PC-9 (cell line): ENCODE measurements at places on chromosomes 7 and 10. TPM values are rescaled to one million over a fixed set of nuclear protein-coding genes. Genes with fewer than 3 reads are reported as not detected.

DNA sequence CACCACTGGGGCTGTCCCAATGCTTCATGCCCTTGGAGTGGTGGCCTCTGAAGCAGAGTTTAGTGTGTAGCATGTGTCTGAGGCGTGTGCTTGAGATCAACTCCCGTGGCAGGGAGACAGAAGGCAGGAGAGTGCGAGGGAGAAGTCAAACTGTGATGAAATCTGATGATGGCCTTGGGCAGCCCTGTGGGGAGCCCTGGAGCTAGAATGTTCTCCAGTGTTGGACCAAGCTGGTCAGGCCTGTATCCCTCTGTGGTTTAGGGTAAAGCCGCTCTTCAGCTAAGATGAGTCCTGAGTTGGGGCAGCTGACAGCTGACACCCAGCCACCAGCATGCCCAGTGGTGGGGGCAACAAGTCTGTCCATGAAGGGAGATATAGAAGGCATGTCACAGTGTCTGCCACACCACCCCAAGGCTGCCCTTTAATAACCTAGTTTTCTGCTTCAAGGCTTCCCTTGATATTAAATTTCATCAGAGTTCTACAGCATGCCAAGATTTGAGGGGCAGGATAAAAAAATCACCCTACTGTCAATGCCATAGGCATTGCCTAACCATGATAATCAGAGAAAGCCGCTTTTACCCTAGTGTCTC, 170.5 kb upstream of the SVIL start:
- no peak overlapping the region for H3K4me3 ChIP-seq
- no peaks in the 10 kb centered on the region for H3K36me3 ChIP-seq
- no peaks in the 10 kb centered on the region for H3K27me3 ChIP-seq
- no peak for DNase-seq

DNA sequence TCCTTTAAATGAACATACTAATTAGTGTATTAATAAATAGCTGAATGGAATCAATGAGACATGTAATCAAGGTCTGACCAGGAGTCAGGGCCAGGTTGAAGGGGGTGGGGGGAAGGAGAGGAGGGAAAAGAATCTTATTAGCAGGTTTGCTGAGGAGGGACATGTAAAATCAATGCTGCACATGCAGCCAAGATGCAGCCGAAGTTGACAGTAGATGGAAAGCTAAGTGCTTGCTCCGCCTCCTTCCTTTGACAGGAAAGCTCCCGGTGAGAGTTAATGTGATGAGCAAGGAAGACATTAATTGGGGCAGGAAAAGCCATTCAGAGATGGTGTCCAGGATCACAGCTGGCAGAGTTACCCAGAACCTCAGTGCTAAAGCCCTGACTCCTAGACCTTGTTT, 24.4 kb downstream of the PLXNA4 start:
- no peaks in the 10 kb centered on the region for H3K36me3 ChIP-seq
- peaks cover 17% of the 10 kb centered on the region; the same call in 1 of the 2 replicates for H3K27me3 ChIP-seq
- no peak overlapping the region for H3K27ac ChIP-seq
- H3K4me3 ChIP-seq: no peak overlapping the region

- no peak overlapping the region for H3K27ac ChIP-seq
- no peaks in the 10 kb centered on the region for H3K36me3 ChIP-seq
- DNase-seq: no peak
- no peaks in the 10 kb centered on the region for H3K4me1 ChIP-seq
These were observed 86.8 kb upstream of the RSU1 start for GRCh38 chr10:16904049-16904448.

Gene SGCE
- 23.1 and 37.7 TPM in 2 replicates for total RNA-seq

DNA sequence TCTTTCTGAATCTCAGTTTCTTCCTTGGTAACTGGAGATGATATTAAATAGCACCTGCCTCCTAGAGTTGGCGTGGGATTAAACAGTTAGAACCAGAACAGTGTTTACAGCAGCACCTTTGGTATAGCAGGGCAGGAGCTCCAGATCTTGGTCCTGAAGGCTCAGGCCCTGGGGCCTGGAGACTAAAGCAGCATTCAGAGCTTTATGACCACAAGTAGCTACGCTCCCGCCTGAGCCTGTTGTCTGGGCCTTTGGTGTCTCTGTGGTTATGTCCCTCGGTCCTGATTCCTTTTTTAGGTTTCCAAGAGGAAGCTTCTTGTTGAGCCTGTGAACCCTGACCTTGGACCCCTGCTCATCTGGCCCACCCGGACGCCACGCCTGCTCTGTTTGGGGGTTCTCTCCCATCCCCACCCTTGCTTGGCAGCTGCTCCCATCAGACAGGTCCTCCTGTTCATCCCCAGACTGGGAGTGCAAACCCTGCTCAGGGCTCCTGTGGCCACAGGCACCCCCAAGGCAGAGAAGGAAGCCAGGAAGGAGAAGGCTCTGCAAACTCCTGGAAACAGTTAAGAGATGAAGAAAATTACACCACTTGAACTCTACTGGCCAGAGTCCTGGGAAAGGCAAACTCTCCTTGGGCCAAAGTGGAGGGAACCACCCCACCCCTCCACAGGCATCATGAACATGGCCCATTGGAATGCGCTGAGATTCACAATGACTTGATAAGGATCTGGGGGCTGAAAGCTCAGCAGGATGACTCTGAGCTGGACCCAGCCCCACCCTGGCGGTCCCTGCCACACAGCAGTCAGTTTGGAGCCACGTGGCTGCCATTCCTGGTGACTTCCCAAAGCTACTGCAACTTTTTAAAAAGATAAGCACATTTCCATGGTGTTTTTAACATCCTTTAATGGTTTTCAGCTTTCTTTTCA, 50.1 kb upstream of the TMEM72 start:
- H3K4me1 ChIP-seq: no peaks in the 10 kb centered on the region
- peak; percentile 27 for DNase-seq
- H3K4me3 ChIP-seq: no peak overlapping the region
- H3K36me3 ChIP-seq: no peaks in the 10 kb centered on the region
- peaks cover 29% of the 10 kb centered on the region for H3K27me3 ChIP-seq
- no peak overlapping the region for H3K27ac ChIP-seq

DNA sequence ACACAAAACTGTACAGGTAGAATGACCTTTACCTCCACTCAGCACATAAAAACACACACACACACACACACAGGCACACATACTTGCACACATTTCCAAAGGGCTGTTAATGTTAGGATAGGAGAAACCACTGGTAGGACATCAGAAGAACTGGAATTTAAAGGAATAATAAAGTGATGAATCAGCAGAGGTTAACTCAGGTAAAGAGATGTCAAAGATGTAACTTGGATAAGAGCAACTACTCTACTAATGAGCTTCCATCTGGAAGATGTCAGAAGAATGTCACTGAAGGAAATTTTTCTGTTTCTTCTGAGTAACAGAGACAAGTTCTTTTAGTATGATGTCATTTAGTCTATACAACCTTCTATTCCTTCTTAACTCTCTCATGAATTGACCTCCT, 26.4 kb upstream of the GPR37 start:
- no peaks in the 10 kb centered on the region for H3K27me3 ChIP-seq
- H3K36me3 ChIP-seq: no peaks in the 10 kb centered on the region

DNA sequence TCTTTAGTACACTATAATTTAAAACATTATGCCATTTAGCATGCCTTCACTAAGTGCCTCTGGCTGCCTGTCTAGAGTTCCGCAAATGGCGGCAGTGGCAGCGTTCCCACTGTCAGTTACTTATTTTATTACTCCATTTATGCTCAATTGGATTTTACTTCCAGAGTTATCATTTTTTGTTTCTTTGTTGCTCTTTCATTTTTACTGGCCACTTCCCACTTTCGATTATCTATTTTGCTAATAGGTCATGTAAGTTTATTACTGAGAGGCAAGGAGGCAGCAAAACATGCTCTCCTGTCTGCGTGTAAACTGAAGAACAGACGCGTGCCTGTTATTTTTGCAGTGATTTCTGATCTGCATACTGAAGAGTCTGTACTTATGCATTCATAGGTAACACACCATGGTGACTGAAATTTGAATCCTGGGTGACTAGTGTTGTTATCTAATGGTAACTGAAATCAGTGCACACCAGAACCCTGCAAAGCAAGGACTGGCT, 23.1 kb downstream of the KDM7A start:
- no peaks in the 10 kb centered on the region for H3K27me3 ChIP-seq
- DNase-seq: no peak
- no peak overlapping the region for H3K4me3 ChIP-seq
- no peaks in the 10 kb centered on the region for H3K36me3 ChIP-seq
- no peak overlapping the region for H3K27ac ChIP-seq
- H3K4me1 ChIP-seq: no peaks in the 10 kb centered on the region

DNA sequence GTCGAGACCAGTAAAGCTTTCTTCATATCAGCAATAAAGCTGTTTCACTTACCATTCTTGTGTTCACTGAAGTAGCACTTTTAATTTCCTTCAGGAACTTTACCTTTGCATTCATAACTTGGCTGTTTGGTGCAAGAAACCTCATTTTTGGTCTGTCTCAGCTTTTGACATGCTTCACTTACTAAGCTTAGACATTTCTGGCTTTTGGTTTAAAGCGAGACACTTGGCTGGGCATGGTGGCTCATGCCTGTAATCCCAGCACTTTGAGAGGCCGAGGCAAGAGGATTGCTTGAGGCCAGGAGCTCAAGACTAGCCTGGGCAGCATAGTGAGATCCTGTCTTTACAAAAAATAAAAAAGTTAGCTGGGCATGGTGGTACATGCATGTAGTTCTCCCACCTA, 15.8 kb downstream of the PLEKHA1 start:
- no peak overlapping the region for H3K4me3 ChIP-seq
- H3K27ac ChIP-seq: no peak overlapping the region
- H3K4me1 ChIP-seq: no peaks in the 10 kb centered on the region
- no peaks in the 10 kb centered on the region for H3K36me3 ChIP-seq
- H3K27me3 ChIP-seq: no peaks in the 10 kb centered on the region
- no peak for DNase-seq

- no peaks in the 10 kb centered on the region for H3K27me3 ChIP-seq
- no peak overlapping the region for H3K4me3 ChIP-seq
- no peak for DNase-seq
- H3K4me1 ChIP-seq: no peaks in the 10 kb centered on the region
- no peak overlapping the region for H3K27ac ChIP-seq
These were observed 18.7 kb upstream of the CYCS start for GRCh38 chr7:25143763-25144162.

GRCh38 chr10:14601872-14602725, 172.6 kb downstream of the FAM107B start:
- peak overlapping the region; percentile 98 for H3K4me3 ChIP-seq
- peak overlapping the region; percentile 81 for H3K27ac ChIP-seq
- DNase-seq: peak; percentile 92
- H3K4me1 ChIP-seq: peaks cover 43% of the 10 kb centered on the region
- H3K27me3 ChIP-seq: no peaks in the 10 kb centered on the region
- peaks cover 25% of the 10 kb centered on the region for H3K36me3 ChIP-seq

- H3K27me3 ChIP-seq: no peaks in the 10 kb centered on the region
- H3K4me1 ChIP-seq: peaks cover 53% of the 10 kb centered on the region
- no peaks in the 10 kb centered on the region for H3K36me3 ChIP-seq
- H3K27ac ChIP-seq: peak overlapping the region; percentile 93
- peak overlapping the region; percentile 43; the same call in 1 of the 2 replicates for H3K4me3 ChIP-seq
These were observed 14.9 kb downstream of the TRIM56 start for GRCh38 chr7:101099969-101100781.

- H3K27ac ChIP-seq: no peak overlapping the region
- H3K4me1 ChIP-seq: no peaks in the 10 kb centered on the region
- H3K4me3 ChIP-seq: no peak overlapping the region
- no peaks in the 10 kb centered on the region for H3K27me3 ChIP-seq
- no peak for DNase-seq
- no peaks in the 10 kb centered on the region for H3K36me3 ChIP-seq
These were observed 176.5 kb downstream of the SUGCT start for GRCh38 chr7:40311307-40311706.

Gene RSPH10B2
- 0.76 and 2.0 TPM in 2 replicates for total RNA-seq

DNA sequence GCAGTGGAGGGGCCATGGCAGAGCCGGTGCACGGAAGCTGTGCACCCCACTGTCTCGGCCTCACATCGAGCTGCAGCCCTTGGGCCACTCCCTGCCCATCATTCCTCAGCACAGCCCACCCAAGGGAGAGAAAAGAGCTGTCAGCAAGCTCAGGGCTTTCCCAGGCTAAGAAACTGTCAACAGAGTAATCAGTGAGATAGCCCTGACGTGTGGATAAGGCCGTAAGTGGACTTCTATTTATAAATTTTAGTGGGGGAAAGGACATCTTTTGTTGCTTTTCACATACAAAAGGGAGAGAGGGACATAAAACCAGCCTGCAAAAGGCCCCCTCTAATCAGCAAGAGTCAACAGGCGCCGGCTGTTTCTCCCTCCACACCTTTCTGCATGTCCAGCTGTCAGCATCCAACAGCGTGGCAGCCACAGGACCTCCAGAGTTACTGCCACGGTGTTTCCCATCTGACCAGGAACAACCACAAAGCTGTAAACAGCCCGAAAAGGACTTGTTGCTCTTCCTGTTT, 56.8 kb upstream of the DDC start:
- H3K36me3 ChIP-seq: peaks cover 3% of the 10 kb centered on the region; the same call in 1 of the 2 replicates
- peaks cover 12% of the 10 kb centered on the region; the same call in 1 of the 2 replicates for H3K4me1 ChIP-seq
- H3K27ac ChIP-seq: no peak overlapping the region
- DNase-seq: no peak
- H3K4me3 ChIP-seq: no peak overlapping the region
- no peaks in the 10 kb centered on the region for H3K27me3 ChIP-seq

Gene OPALIN
- total RNA-seq: not detected in 2 replicates

GRCh38 chr7:100493476-100494264, 9.9 kb downstream of the NYAP1 start:
- peak overlapping the region; percentile 21; the same call in 1 of the 2 replicates for H3K4me3 ChIP-seq
- no peaks in the 10 kb centered on the region for H3K27me3 ChIP-seq
- no peaks in the 10 kb centered on the region for H3K4me1 ChIP-seq
- no peak overlapping the region for H3K27ac ChIP-seq

DNA sequence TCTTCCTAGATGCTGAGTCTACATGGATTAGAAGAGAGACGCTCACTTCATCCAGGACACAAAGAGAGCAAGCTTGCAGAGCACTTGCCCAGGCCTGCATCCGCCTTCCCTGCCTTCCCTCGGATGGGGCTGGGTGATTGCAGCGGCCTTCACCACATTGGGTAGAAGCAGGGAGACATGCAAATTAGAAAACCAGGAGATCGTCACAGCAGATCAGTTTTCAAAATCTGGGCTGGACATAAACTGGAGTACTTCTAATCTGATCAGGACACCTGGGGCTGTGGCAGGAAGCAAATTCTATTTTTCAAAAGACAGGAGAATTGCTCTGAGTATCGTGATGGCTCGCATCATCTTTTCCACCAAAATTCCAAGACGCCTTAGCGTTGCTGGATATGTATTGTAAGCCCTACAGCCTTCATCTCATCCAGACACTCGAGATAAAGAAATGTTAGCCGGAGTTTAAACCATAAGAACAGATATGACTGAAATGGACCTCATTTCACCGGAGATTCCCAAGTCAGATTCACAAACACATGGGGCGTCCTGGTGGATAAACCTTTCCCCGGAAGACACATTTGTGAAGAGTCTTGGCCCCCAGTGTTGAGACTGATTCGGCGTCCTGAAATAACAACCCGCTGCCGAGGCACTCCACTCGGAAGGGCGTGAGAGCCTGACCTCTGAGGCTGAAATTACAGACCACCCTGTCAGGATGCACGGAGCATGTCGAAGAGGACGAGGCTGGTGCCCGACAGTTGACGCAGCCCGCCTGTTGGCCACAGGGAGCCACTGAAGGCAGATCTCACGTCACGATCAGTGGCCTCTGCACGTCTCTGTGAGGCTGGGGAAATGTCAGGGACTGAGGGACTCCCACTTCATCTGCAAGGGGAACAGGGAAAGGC, 91.2 kb upstream of the PARD3 start:
- no peaks in the 10 kb centered on the region for H3K4me1 ChIP-seq
- H3K27ac ChIP-seq: no peak overlapping the region
- no peak overlapping the region for H3K4me3 ChIP-seq
- H3K27me3 ChIP-seq: no peaks in the 10 kb centered on the region
- peak; percentile 63 for DNase-seq

Gene CYP3A4
- total RNA-seq: not detected in 2 replicates

GRCh38 chr10:84196941-84197340, 2.6 kb downstream of the CDHR1 start:
- no peaks in the 10 kb centered on the region for H3K4me1 ChIP-seq
- peaks cover 92% of the 10 kb centered on the region for H3K27me3 ChIP-seq
- no peak overlapping the region for H3K27ac ChIP-seq
- no peaks in the 10 kb centered on the region for H3K36me3 ChIP-seq
